Activated naive CD8-positive, alpha-beta T cell treated with anti-CD3 and anti-CD28 coated beads, Interleukin-2, amount 50 U/mL, for 16 hours (primary cell): ENCODE measurements at places on chromosomes 1 and 21.

GRCh38 chr1:113783254-113784103 lies 24.2 kb upstream of the PHTF1 start:
- DNase-seq = no peak

GRCh38 chr1:245978915-245979314 lies 528.2 kb downstream of the SMYD3 start:
- DNase-seq = no peak

- DNase-seq = no peak
Observed at GRCh38 chr1:213041443-213041842, 9.6 kb upstream of the RPS6KC1 start.

DNA sequence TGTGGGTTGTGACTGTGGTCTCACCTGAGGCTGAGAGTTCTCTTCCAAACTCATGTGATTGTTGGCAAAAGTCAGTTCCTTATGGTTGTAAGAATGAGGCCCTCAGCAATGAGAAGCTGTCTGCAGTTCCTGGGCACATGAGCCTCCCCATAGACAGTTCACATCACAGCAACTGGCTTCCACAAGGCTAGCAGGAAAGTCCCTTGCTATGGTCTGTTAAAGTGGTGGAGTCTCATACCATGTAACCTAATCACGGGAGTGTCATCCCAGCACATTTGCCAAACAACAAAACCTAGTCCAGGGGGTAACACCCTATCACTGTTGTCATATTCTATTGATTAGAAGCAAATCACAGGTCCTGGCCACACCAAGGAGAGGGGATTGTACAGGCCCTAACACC lies 163.8 kb downstream of the BACH1 start:
- no peak for DNase-seq

- DNase-seq = no peak
Observed at GRCh38 chr1:113253187-113253586, 137.1 kb upstream of the MAGI3 start.

DNA sequence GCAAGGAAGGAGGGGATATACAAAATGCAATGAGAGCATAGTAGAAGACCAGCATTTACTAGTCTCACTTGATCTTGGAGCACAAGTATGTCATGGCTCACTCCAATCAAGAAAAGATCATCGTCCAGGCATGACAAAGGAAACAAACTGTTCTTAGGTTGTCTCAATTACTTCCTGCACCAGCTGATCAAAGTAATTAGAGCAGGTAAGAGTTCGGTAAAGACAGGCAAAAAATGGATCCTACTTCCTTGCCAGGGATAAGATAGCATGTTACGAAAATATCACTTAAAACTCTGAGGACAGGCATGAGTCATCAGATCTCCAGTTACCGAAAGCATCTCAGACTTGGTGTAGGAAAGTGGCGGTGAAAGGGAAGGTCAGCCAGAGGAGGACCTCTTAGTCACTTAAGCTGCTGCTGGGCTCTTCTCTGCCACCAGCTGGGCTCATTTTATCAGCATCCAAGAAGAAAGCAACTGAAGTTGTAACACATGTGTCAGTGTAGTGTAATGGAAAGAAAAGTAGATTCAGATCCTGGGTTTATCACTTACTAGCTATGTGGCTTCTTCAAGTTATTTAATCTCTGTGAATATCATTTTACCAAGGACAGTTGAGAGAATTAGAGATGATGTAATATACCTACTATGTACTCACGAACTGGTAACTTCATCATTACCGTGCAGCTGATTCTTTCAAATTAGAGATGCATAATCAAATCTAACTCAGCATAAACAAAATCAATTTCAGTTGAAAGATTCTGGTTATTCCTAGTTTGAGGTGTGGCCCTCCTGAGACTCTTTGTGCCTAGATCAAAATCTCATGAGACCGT lies 46.8 kb downstream of the XCL1 start:
- DNase-seq = no peak

GRCh38 chr1:42747125-42747524 lies 7.1 kb upstream of the CLDN19 start:
- DNase-seq = no peak

- no peak for DNase-seq
Observed at GRCh38 chr1:39877980-39878956, 5.0 kb downstream of the TRIT1 start.

DNA sequence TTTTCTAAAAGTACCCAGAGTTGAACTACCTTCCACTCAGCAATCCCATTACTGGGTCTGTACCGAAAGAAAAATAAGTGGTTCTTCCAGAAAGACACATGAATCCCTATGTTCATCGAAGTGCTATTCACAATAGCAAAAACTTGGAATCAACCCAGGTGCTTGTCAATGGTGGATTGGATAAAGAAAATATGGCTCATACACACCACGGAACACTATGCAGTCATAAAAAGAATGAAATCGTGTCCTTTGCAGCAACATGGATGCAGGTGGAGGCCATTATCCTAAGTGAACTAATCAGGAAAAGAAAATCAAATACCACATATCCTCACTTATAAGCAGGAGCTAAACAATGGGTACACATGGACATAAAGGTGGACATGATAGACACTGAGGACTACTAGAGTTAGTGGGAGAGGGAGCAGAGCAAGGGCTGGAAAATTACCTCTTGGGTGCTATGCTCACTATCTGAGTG lies 32.9 kb upstream of the JUN start:
- no peak for DNase-seq

DNA sequence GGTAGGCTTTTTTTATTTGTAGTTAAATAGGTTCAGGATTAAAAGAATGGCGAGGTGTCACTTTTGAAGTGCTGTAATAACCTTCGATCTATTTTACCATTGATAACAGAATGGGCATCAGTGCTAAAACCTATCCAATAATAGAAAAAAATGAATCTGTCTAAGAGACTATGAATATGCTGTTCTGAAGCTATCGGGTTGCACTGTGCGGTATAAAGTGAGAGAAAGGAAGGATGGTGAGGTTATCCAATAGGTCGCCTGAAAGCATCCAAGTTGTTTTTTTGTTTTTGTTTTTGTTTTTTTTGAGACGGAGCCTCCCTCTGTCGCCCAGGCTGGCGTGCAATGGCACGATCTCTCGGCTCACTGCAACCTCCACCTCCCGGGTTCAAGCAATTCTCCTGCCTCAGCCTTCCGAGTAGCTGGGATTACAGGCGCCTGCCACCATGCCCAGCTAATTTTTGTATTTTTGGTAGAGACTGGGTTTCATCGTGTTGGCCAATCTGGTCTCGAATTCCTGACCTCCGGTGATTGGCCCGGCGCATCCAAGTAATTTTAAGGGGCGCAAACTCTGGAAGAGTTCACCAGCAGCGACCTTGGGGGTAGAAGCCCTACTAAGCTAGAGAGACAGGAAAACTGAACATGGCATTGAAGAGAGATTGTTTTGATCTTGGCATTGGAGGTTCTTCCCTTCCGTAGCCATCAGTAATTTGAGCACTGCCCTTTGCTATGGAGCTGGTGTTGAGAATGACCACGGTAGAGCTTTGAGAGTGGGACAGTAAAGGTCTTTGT lies 8.7 kb upstream of the MDM4 start:
- DNase-seq = no peak

- no peak for DNase-seq
Observed at GRCh38 chr1:159007726-159008125, 2.0 kb upstream of the IFI16 start.
